ENCODE measurements at places on chromosomes 7 and 10.

DNA sequence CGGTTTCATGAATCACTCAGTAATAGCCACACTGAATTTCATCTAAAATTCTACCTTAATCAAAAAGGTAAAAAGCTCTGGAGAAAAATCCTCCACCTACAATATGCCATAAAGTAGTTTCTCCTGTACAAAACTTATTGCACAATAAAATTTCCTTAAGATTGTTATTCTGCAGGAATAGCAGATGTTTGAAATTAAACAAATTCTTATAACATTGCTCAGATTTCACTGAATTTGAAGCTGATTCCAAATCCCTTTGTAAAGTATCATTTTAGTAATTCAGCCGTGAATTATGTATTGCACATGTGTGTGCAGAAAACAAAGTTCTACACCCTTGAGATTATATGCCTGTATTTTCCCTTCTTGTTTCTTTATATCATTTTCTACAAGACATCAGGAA is 123.8 kb downstream of the AMPH start:
- DNase-seq, result no peak

DNA sequence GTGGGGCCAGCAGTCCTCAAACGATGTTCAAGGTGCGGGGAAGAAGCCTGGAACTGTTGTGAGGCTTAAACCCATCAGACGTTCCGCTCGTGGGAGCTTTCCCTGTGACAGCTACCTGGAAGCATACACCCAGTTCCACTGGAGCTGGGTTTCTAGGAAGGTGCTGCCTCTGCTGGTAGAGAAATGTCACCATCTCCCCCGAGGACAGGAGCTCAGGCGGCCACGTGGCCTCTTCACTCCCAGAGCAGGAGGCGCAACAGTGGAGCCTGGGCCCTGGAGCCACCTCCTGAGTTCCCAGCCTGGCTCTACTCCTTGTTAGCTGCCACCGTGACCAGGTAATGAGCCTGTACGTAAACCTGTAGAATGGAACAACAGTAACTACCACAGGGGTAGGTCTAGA is 156.1 kb downstream of the ADARB2 start:
- DNase-seq, result no peak

DNA sequence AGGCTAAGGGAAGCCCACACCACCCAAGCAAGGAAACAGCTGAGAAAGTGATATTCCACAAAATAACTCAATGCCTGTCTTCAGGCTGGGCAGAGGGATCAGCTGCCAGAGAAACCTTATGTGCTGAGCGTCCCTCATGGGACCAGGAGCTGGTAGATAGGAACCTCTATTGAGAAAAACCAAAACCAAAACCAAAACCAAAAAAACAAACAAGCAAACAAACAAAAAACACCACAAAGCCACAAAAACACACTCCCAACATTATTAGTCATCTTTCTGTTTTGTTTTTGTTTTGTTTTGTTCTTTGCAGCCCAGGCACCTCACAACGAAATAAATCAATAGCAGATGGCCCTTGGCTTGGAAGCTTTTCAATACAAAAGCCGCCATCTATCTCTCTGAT is 760.8 kb upstream of the CELF2 start:
- DNase-seq, result no peak

GRCh38 chr7:70710011-70710480 is 421.9 kb upstream of the GALNT17 start:
- no peak for DNase-seq

DNA sequence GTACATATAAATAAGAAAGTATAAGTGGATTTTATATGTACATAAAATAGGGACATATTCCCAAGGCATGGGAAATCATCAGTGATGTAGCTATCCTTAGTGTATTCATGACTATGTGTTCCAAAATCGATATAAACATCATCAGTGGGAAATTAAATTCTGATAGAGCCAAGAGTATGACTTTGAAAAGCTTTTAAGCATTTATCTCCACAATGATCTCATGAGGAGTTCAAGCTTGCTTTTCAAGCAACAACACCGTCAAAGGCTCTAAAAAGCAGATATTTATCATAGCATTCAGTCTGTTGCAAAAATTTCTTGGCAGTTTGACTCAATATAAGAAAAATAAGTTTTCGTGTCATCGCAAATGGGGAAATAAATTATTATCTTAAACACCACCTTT is 14.5 kb upstream of the NEBL start:
- no peak for DNase-seq

- DNase-seq, result no peak
Measured at GRCh38 chr7:135731-136645, 56.4 kb upstream of the FAM20C start.

Data from esophagus muscularis mucosa (tissue), 4 donors.